ENCODE measurements at places on chromosomes 11 and 22. TPM values are rescaled to one million over a fixed set of nuclear protein-coding genes. Genes with fewer than 3 reads are reported as not detected.

DNA sequence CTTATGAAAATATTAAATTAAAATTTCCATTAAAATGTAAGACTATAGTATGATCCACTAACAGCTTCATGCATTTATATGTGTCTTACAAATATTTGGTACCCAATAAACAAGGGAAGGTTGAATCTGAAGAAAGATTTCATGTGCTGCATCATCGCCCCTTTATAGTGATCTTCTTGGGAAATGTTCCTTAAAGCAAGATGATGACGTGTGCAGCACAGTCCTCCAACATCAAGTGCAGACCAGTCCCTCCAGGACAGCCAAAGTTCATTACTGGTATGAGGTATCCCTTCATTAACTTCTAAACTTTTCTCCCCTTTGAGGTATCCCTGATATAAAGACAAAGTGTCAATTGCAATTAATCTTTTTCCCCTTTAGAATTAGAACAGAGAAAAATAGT lies 567.0 kb downstream of the METTL15 start:
- DNase-seq = no peak

- DNase-seq = no peak
These were observed 25.2 kb downstream of the FAM76B start for GRCh38 chr11:95764267-95764898.

- no peak for DNase-seq
These were observed 24.3 kb upstream of the TRAF6 start for GRCh38 chr11:36534276-36534840.

- DNase-seq = no peak
These were observed 238.4 kb downstream of the BUD13 start for GRCh38 chr11:116534270-116534975.

- no peak for DNase-seq
These were observed 60.2 kb upstream of the LYVE1 start for GRCh38 chr11:10628508-10629236.

DNA sequence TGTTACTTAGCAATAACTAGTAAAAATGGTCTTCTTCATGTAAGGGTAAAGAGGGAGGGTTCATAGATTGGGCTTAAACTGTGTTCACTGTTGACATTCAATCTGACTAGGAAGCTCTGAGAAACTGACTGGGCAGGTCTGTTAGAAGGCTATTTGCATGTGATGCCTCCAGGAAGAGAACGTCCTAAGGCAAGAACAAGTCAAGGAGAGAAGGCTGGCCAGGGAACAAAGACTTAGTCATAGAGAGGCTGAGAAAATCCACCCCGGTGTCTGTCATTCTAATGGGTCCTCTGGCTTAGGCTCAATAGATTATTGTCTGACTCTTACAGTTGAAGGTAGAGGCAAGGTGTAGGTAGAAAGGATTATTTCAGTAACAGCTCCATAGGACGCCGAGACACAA lies 50.3 kb upstream of the CD44 start:
- no peak for DNase-seq

FGF19 gene
- not detected for total RNA-seq

DNA sequence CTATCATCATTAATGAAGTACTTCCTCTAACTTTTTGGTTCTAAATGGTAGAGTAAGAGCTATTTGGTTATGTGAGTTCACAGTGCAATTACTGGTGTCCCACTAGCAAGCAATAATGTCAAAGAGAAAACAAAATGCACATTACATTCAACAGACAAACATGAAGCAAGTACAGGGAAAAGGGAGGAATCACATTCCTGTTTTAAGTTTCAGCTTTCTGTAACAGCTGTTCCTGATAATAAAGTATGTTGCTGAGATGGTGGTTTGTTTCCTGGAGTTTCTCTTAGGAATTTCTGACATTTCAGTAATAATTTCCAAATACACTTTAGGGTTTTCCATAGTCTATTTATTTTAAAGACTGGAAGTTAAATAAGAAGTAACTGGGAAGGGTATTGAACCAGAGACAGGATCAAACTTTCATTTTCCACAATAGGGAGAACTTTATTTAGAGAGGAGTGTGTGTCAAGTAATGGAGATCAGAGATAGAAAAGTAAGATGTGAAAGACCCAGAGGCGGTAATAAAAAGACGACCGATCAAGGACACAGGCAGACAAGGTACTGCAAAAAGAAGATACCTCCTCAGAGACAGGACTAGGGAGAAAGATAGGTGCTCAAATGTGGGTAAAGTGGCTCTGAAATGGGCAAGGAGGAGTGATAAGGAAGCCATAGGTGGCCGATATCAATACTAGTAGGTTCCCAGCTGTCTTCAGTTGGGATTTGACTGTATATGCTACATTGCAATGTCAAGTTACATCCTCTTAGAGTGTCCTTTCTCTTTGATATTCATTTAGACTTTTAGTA lies 20.8 kb upstream of the CLNS1A start:
- DNase-seq = no peak

DNA sequence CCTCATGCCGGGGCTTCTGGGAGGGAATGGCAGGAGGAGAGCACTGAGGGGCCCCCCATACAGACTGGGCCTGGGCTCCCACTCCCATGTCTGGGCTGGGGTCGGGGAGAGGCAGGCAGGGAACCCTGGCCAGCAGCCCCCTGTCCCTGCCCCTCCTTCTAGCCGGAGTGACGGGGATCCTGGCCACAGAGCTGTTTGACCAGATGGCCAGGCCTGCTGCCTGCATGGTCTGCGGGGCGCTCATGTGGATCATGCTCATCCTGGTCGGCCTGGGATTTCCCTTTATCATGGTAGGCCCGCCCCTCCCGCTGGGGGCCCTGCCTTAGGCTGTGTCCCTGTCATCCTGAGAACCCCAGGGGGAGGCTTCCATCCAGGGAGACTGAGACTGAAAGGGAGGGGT lies 10.0 kb upstream of the MIF start:
- no peak for DNase-seq

AMOTL1 gene
- 89.5 TPM for total RNA-seq

GRCh38 chr11:1771700-1772099 lies 8.0 kb upstream of the CTSD start:
- DNase-seq = no peak

DDI1 gene
- total RNA-seq = not detected

TST gene
- 26.9 TPM for total RNA-seq

DNA sequence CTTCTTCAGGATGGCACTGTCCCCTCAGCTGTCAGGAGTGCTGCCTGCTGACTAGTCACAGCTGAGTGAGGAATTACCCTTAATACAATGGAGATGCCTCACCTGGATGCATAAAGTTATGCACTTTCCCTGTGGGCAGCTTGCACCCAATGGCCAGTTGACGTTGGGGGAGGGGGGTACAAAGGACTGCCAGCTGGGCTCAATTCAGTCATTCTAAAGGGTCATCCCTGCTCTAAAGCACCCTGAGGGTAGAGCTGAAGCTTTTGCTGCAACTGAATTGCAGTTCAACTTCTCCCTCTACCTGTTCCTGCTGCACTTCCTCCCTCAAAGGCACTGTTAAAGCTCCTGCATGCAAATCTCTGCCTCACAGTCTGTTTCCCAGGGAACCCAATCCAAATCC lies 147.8 kb upstream of the SESN3 start:
- DNase-seq = no peak

P2RX6 gene
- not detected for total RNA-seq

DHCR7 gene
- 6.6 TPM for total RNA-seq

GRCh38 chr22:39731881-39732555 lies 161.5 kb downstream of the CACNA1I start:
- no peak for DNase-seq

- no peak for DNase-seq
These were observed 33.7 kb downstream of the C11orf71 start for GRCh38 chr11:114366331-114367243.

- DNase-seq = no peak
These were observed 873 bp upstream of the SCO2 start for GRCh38 chr22:50526108-50526833.
